ENCODE measurements at places on chromosomes 3 and 15.

DNA sequence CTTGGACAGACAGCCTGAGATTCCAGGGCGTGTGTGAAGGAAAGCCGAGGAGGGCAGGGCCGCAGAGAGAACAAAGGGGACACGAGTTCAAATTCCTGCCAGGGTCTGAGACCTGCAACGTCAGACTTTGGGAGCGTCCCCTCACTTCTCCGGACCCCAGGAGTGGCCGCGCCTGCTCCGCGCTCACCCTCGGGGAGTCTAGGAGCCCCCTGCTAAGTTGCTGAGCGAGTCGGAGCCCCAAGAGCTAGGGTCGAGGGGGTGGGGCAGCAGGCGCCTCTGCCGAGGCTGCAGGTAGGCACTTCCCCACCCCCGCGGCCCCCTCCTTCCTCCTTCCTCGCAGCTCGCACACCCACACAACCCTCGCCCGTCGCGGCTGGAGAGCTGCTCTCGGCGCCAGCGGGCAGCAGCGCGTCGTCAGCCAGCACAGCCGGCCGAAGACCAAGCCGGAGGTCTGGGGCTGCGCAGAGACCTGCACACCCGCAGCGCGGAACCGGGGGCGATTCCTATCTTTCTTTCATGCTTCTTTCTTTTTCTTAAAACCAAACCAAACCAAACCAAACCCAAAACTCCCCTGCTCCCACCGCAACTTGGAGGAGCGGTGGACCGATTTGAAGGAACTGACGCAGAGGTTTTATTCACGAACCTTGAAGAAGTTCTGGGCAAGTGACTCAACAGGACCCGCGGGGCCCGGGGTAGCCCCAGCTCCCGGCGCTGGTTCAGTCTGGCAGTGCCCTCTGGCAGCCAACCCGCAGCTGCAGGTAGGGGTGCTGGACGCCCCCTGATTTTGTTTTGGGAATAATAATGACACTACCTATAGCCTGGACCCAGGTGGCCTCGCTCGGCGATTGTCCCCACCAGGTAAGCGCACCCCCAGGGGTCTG lies at the start of gene ANKRD34C:
Gene ANKRD34C, plus strand, starts transcription at position 352 of the 881 bp plus-strand sequence. CDS start 10,563 bp downstream, outside the sequence.
- no peak for DNase-seq

DNA sequence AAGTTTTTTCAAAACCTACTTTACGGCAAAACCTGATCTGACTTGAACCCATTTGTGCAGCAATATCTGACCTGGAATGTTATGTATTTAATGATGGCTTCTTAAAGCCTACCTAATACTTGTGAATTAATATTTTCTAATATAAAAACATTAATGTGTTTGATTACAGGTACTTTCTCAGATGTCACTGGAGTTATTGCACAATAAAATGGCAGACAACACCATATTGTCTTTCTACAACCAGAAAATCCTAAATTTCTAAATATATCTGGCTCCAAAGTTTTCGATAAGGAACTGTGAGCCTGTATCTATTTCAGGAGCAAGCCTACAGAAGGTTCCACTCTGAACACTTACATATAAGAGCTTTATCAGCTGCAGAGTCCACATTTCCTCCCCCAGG lies 184.5 kb downstream of the ATP8B4 start:
- DNase-seq = no peak

DNA sequence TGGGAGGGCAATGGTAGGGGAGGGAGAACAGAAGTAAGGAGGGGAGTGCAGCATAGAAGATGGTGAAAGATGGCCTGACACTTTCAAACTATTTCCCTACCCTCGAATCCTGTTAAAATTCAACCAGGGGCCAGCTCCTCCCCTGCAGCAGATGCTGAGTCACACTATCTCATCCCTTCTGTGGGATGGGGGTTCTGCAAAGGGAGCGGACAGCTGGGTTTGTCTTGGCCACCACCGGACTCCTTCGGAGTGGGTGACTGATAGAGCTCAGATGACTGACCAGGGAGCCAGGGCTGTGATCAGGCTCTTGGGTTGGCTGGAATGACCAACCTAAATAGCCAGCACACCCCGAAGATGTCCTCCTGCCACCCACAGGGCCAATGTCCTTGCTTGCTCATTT lies 33.6 kb upstream of the TMCC1 start:
- DNase-seq = no peak

- no peak for DNase-seq
These were observed 114.6 kb downstream of the SLCO3A1 start for GRCh38 chr15:91967935-91968606.

- no peak for DNase-seq
These were observed 12.4 kb downstream of the NDUFB4 start for GRCh38 chr3:120608506-120608905.

DNA sequence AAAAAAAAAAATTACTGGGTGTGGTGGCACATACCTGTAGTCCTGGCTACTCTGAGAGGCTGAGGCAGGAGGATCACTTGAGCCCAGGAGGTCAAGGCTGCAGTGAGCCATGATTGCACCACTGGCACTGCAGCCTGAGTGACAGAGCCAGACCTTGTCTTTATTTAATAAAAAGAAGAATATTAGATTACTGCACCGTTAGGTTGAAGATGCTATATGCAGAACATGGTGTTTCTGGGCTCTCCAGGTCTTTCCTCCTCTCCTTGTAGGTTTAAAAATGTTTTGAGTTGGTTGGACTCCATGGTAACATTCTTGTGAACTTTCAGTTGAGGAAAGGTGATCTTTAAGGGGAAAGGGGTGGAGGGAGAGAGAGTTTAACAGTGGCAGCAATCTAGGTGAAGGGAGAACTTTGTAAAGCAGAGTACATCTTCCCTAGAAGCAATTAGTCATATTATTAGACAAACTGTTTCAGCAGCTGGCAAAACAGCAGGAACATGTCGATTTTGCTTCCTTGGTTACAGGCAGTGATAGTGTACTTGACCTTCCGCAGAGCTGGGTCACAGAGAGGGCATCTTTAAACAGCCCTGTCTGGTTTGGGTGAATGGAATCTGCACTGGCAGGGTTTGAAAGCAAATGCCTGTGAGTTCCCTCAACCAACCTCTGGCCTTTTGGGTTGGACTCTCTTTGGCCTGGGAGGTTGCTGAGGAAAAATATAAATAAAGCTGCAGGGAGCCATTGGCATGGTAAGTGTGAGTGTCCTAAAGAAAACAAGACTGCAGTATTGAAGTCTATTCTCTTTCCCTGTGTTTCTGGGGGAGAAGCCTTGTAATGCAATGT lies 42.8 kb downstream of the NR2C2 start:
- no peak for DNase-seq

- DNase-seq = no peak
These were observed 209.3 kb upstream of the UMPS start for GRCh38 chr3:124520970-124521369.

- no peak for DNase-seq
These were observed 5.9 kb downstream of the SLC22A13 start for GRCh38 chr3:38271553-38271952.

GRCh38 chr3:134095005-134095404 lies 65.3 kb upstream of the SLCO2A1 start:
- no peak for DNase-seq

Data from GM12865 (cell line).